ENCODE measurements at places on chromosomes 7 and 10.

- DNase-seq: no peak
Measured at GRCh38 chr10:44862924-44863323, 48.2 kb upstream of the TMEM72 start.

- DNase-seq: no peak
Measured at GRCh38 chr10:116845823-116846222, 3.5 kb upstream of the ENO4 start.

- no peak for DNase-seq
Measured at GRCh38 chr10:3159152-3159551, 13.4 kb downstream of the PITRM1 start.

- DNase-seq: no peak
Measured at GRCh38 chr7:30780941-30781340, 9.7 kb downstream of the MINDY4 start.

DNA sequence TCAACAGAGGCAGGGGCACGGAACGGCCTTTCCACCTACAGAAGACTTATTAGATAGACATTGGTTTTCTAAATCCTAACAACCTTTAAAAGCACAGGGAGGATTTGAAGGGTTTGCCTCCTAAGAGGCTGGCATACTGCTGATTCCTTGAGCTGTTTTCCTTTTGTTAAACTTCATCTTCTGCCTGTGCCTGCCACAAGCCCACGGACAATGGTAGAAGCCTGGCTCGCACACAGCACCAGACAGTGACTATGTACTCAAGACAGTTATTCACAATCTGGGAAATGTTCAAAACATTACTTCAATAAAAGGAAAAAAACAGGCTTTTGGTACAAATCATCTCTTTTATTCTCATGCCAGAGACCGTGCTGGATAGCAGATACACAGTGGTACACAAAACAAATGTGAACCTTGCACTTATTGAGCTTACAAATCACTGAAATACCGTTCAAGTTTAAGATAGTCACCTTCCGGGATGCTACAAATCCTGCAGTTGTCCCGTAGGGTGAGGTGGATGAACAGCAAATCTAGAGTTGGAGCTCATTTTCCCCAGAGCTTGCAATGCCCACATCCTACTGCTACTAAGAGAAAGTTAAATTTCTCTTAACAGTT, 63.9 kb downstream of the VPS41 start:
- DNase-seq: no peak

- no peak for DNase-seq
Measured at GRCh38 chr10:119022846-119023552, 6.5 kb upstream of the NANOS1 start.

Measured in T-helper 17 cell (primary cell).